ENCODE measurements at places on chromosomes 7 and 10.
A peak's percentile ranks its signal among the peaks of the same experiment; 100 is the strongest.

GRCh38 chr7:133036289-133036688, 45.6 kb downstream of the CHCHD3 start:
- DNase-seq = no peak

- no peak for DNase-seq
Observed at GRCh38 chr10:77284797-77285196, 352.8 kb downstream of the KCNMA1 start.

GRCh38 chr7:39951226-39952194, 1.5 kb downstream of the CDK13 start:
- DNase-seq = peak; percentile 73

- no peak for DNase-seq
Observed at GRCh38 chr10:60093317-60093716, 187.0 kb upstream of the CCDC6 start.

GRCh38 chr10:85464336-85464735, 902.3 kb downstream of the GRID1 start:
- no peak for DNase-seq

- no peak for DNase-seq
Observed at GRCh38 chr10:35463878-35464277, 127.6 kb downstream of the CCNY start.

- no peak for DNase-seq
Observed at GRCh38 chr10:32582946-32583345, 137.0 kb downstream of the CCDC7 start.

Data from endothelial cell of umbilical vein (primary cell).